NAMALWA (cell line): ENCODE measurements at places on chromosomes 6 and 20.

- no peak for DNase-seq
These were observed 576.6 kb downstream of the PTPRT start for GRCh38 chr20:42613076-42613475.

DNA sequence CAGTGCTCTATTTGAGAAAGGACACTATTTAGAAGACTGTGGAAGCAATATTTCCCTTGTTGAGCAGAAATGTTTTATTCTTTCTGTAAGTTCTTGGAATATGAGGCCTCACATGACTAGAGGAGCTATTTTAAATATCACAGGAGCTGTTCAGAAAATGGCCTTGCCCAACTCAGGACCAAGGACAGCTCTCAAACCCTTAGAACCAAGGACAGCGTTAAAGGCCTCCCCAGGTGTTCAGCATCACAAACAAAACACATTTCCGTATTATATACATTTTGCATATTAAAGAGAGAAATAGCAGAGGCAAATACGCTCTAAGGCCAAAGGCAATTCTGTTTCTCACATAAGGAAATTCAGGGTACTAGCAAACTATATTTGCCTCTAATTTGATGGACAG, 631.4 kb downstream of the CDH26 start:
- peak; percentile 3 for DNase-seq

DNA sequence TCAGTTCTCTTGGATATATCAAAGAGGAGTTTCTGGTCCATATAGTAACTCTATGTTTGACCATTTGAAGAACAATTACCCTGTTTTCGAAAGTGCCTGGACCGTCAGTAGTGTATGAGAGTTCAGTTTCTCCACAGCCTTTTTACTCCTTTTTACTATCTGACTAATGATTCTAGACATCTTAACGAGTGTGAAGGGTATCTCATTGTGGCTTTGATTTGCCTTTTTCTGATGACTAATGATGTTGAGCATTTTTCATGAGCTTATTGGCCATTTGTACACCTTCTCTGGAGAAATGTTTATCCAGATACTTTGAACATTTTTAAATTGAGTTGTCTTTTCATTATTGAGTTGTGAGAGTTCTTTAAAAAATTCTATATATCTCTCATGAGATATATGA, 114.9 kb upstream of the ATXN1 start:
- DNase-seq, result no peak

- no peak for DNase-seq
These were observed 7.9 kb downstream of the AARS2 start for GRCh38 chr6:44305200-44305725.

- DNase-seq, result no peak
These were observed 887 bp upstream of the AIF1 start for GRCh38 chr6:31614075-31614619.

GRCh38 chr6:117976030-117976651, 69.1 kb downstream of the SLC35F1 start:
- DNase-seq, result peak; percentile 64

- DNase-seq, result no peak
These were observed 42.0 kb upstream of the HIVEP1 start for GRCh38 chr6:11970114-11970513.

GRCh38 chr6:139378882-139379341, 4.5 kb upstream of the CITED2 start:
- no peak for DNase-seq

DNA sequence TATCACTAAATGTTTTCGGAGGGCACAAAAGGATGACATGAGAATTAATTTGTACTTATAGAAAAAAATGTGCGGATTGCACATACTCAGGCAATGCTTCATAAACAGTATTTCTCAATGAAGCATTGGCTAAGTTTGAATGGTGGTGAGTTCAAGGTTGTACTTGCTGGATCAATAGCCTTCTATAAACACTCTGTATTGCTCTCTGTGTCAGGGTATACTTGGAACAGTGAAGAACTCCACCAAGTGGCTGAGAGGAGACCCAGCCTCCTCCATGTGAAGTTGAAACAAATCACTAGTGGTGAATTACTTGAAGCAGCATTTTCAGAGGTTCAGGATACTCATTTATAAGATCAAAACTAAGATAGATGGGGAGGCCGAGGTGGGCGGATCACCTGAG, 360.6 kb downstream of the RIMS1 start:
- peak; percentile 7 for DNase-seq

DNA sequence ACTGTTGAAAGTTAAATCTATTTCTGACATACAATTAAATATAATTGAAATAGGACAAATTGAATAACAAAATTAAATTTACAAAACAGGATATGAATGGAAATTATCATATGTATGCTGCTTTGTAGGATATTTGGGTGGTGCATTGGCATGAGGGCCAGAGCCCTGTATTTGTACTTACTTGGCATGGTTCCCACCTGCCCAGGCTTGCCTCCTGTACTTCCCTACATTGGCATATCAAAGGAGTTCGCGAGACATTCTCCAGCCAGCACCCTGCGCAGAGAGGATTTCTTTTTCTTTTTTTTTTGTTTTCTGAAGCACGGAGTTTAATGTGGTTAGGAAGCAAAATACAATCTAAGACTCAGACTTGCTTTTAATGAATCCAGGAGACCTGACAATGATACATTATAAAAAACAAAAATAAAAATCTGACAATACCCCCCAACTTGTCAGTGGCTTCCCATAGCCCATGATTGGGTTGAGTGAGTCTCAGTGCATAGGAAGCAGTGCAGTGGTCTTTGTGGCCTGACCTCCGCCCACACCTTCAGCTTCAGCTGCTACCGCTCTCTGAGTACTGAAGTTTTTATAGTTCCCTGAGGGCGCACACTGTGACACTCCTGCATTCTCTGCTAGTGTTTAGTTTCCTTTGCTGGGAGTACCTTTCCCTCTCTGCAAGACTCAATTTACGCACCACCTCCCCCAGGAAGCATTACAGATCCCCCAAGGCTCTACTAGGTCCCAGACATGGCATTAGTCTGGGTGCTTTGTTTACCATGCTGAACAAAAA, 440.8 kb downstream of the UTRN start:
- DNase-seq, result no peak

- DNase-seq, result no peak
These were observed 38.7 kb downstream of the NCR2 start for GRCh38 chr6:41373919-41374617.

GRCh38 chr6:164507206-164507940, 802.0 kb downstream of the C6orf118 start:
- peak; percentile 36 for DNase-seq

DNA sequence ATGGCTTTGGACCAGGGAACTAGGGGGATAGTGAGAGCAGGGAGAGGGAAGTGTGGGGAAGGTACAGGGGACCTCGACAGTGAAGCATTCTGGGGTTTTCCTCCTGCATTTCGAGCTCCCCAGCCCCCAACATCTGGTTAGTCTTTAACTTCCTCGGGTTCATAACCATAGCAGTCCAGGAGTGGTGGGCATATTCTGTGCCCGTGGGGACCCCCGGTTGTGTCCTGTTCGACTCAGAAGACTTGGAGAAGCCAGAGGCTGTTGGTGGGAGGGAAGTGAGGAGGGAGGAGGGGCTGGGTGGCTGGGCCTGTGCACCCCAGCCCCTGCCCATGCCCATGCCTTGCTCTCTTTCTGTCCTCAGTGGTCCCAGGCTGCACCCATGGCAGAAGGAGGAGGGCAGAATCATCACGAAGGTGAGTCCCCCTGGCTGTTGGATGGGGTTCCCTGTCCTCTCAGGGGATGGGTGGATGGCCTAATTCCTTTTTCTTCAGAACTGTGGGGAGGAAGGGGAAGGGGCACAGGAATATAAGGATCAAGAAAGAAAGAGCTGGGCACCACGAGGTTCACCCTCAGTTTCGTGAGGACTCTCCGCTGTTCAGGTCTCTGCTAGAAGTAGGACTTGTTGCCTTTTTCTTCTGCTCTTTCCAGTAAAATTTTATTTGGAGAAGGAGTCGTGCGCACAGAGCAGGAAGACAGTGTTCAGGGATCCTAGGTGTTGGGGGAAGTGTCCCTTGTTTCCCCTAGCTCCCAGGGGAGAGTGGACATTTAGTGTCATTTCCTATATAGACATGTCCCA, 4.2 kb downstream of the VEGFA start:
- no peak for DNase-seq

- DNase-seq, result no peak
These were observed 16.6 kb upstream of the SIRT5 start for GRCh38 chr6:13557841-13558240.
